Breast epithelium (tissue), 4 donors: ENCODE measurements at places on chromosomes 11 and 22.

DNA sequence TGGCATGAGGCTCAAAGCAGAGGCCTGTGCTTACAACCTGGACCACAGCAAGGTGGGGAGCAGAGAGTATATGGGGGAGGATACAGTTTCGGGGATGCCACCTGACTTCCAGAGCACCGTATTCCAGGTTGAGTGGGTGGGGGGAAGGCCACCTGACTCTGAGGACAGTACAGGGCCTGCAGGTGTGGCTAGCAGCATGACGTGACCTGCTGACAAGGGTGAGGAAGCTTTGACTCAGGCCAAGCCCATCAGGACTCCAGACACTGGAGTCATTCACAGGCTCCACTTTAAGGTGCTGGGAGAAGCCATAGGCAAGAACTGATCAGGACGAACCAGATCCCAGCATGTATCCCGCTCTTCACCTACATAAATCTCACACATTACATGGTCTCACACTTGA lies 34.6 kb upstream of the CRTAM start:
- no peak for DNase-seq

DNA sequence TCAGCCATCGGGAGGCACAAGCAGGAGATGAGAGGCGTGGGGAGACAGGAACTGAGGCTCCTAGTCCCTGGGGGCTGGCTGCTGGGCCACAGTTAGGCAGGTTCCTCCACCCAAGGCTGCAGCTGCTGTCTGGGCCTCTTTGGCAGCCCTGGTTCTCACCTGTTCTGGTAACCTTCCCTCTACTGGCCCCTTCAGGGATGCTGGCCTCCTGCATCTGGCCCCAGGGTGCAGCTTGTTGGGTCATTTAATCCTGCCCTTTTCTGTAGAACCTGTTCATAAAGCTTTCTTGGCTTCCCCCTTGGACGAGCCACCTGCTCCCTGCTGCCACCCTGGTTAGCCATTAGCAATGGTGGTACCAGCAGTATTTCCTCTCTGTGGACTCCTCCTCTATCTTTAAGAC lies 5.5 kb downstream of the USH1C start:
- DNase-seq, result no peak

- DNase-seq, result no peak
These were observed 42.8 kb upstream of the YWHAH start for GRCh38 chr22:31901388-31902137.

DNA sequence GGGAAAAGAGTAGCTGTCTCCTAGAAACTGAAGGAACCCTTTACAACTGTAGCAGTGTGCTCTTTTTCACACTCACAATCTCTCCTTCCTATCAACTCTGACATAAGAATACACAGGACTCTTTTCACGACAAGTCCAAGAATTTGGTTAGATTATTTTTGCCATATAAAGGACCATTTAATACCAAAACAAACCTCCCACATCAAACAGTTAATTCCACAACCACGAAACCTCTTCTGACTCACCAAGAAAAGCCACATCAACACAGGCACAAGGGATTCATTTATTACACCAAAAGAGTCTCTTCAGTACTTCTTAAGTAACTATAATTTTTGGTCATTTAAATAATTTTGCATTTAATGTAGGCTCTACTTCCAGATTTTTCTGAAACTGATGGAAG lies 222.6 kb upstream of the PITPNB start:
- no peak for DNase-seq

- no peak for DNase-seq
These were observed 53.4 kb downstream of the FAM181B start for GRCh38 chr11:82680252-82680651.

- no peak for DNase-seq
These were observed 139.6 kb upstream of the LMO1 start for GRCh38 chr11:8403310-8403709.

- no peak for DNase-seq
These were observed 53.2 kb upstream of the MTNR1B start for GRCh38 chr11:92916299-92916698.

DNA sequence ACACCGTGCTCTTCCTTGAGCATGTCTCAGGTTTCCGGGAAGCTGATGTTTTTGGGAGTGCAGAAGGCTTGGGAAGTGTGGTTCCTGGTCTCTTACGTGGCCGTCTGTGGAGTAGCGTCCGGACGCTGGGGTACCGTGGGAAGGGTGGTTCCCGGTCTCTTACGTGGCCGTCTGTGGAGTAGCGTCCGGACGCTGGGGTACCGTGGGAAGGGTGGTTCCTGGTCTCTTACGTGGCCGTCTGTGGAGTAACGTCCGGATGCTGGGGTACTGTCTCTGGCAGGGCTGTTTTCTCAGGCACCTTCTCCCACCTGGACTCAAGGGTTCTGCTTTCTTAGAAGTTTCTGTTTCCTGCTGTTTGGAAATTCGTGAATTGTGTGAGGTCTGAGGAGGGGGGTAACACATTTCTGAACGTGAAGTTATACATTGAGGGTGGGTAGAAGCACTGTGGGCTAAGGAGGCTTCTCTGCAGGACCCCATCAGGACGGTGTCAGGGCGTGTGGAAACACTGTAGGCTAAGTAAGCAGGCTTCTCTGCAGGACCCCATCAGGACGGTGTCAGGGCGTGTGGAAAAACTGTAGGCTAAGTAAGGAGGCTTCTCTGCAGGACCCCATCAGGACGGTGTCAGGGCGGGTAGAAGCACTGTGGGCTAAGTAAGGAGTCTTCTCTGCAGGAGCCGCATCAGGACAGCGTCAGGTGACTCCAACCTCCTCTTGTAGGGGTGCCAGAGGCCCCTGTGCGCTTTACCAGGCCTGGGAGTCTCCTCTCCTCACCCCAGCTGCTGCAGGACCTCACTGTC lies 5.3 kb upstream of the IFITM3 start:
- no peak for DNase-seq

DNA sequence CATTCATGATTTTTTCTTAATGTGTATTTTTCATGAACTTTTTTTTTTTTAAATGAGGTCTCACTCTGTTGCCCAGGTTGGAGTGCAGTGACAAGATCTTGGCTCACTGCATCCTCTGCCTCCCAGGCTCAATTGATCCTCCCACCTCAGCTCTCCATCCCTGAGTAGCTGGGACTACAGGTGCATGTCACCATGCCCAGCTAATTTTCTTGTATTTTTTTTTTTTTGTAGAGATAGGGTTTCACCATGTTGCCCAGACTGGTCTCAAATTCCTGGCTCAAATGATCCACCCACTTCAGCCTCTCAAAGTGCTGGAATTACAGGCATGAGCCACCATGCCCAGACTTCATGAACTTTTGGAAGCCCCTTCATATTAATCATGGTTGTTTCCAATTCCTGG lies 49.7 kb downstream of the ADAMTS15 start:
- no peak for DNase-seq

GRCh38 chr11:73297702-73298101 lies 10.4 kb upstream of the ARHGEF17 start:
- no peak for DNase-seq

- peak; percentile 44 for DNase-seq
These were observed 10.1 kb downstream of the MTFP1 start for GRCh38 chr22:30435674-30436126.

- no peak for DNase-seq
These were observed 48.6 kb downstream of the MRGPRX1 start for GRCh38 chr11:18890615-18891014.

- DNase-seq, result no peak
These were observed 3.8 kb upstream of the CAPN5 start for GRCh38 chr11:77062924-77063323.

- no peak for DNase-seq
These were observed 7.3 kb downstream of the SELENOM start for GRCh38 chr22:31099841-31100761.

DNA sequence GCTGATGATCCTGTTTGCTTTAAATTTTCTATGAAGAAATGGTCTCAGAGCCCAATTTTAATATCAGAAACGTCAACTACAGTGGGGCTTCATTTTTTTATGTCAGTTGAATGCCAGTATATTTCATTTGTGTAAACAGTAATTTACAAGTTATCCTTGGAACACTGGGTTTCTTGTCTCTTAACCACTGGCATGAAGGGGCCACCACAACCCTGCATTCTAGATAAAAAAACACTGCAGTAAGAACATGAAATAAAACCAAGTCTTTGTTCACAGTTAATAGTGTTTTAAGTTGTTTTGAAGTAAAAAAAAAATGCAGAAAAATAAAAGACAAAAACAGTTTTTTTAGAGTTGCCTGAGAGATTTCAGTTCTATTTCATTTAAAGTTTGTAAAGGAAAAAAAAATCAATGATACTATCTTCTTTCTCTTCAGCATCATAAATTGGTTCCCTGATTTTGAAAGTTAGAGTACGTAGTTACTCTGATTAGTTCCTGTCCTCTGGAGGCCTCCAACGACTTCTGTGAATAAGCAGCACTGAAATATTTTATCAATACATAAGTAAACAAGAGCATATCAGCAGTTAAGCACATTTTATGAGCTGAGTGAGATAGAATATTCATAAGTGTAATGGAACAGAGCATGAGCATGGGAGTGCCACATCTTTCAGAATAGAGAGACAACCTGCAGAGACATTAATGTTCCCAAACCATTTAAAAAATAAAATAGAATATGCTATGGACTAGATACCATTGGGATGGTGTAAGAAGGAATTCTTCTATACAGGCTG lies 7.8 kb upstream of the DDI1 start:
- DNase-seq, result no peak

GRCh38 chr22:46050451-46050845 lies 73.5 kb upstream of the WNT7B start:
- DNase-seq, result peak; percentile 27

DNA sequence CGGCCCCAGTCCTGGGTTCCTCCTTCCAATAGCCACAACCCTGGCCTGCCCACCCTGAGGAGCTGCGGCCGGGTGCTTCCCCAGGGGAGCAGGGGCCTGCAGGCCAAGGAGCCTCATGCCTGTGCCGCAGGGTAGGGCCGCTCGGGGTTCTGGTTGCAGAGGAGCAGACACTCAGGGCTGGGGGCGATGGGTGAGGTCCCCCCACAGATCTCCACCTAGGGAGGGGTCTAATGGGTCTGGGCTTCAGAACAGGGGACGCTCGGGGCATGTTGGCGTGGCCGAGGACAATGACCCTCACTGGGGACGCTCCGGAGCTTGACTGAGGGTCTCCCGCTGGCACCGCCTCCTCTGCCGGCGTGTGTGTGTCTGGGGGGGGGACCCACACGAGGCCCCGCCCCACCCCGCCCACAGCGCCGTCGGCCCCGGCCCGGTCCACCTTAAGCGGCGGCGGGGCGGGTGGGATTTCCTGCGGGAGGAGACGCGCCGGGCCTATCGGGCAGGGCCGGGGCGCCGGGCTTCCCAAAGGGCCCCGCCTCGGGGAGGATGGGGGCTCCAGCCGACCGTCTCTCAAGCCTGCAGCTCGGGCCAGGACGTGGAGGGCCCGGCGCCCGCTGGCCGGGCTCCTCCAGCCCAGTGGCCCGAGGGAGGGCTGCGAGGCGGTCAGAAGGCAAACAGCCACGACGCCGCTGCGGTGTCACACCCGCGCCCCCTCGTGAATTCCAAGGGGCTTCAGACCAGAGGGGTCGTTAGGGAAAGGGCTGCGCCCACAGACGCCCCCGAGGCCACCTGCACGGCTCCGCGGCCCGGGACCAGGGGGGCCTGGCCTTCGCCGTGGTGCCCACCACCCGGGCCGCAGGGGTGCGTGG lies 640 bp upstream of the ZDHHC8 start:
- peak; percentile 69 for DNase-seq

- no peak for DNase-seq
These were observed 432.2 kb downstream of the NTM start for GRCh38 chr11:131802440-131803115.

DNA sequence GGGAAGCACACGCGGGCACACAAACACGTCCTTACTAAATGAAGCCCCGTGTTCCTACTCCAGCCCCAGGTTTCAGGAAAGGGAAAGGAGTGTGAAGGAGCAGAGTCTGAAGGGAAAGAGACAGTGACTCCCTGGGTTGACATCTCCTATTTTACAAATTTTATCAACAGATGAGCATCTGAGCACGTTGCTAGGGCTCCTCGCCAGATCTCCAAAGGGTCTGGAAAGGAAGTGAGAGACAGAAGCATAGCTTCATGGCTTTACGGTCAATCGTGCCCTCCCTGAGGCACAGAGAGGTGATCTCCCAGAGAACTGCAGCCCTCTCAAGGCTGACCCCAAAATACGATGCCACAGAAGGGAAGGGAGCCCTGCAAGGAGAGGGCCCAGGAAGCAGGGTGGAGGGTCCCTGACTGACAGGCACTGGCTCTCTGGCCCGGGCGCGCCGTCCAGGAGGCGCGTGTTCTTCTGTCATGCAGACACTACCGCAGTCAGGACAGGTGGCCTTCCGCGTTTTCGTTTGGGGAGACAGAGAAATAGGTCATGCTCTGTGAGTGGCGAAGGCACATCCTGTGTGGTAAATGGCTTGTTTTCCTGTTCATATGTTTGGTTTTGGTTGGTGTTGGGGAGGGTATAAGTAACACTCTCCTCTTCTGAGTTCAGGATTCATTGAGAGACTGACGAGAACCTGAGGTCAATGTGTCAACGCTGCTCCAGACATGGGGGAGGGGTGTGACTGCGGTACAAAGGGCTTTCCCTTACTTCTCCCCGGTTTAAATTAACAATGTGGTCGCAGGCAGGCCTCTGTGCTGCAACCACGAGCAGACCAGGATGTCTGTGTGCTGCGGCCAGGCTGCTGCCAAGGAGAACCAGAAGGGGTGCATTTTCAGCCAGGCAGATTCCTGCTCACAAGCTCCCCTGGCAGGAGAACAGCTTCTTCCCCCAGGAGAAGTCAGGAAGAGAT lies 813.3 kb downstream of the OPCML start:
- DNase-seq, result no peak

- no peak for DNase-seq
These were observed 56.3 kb upstream of the ZBTB44 start for GRCh38 chr11:130370845-130371590.
